H54 (cell line): ENCODE measurements at places on chromosomes 3 and 15.

DNA sequence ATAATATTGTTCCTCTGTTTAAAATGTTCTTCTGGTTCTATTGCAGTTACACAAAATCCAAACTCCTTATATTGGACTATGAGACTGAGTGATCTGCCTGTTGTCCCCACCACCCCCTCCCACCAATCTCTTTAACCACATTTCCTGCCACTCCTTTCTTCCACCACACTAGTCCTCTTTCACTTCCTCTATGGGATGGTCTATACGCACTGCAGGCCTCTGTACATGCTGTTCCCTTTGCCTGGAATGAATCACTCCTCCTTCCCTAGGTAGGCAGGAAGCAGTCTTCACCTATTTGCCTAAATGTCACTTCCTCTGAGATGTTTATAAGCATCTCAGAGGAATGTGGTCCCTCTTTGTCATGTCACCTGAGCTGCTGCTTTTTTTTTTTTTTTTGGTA is 4.0 kb downstream of the MAP2K1 start:
- no peak for DNase-seq

- no peak for DNase-seq
Measured at GRCh38 chr15:70605606-70606410, 157.6 kb downstream of the UACA start.

- DNase-seq = no peak
Measured at GRCh38 chr3:17030438-17030837, 145.7 kb downstream of the PLCL2 start.

DNA sequence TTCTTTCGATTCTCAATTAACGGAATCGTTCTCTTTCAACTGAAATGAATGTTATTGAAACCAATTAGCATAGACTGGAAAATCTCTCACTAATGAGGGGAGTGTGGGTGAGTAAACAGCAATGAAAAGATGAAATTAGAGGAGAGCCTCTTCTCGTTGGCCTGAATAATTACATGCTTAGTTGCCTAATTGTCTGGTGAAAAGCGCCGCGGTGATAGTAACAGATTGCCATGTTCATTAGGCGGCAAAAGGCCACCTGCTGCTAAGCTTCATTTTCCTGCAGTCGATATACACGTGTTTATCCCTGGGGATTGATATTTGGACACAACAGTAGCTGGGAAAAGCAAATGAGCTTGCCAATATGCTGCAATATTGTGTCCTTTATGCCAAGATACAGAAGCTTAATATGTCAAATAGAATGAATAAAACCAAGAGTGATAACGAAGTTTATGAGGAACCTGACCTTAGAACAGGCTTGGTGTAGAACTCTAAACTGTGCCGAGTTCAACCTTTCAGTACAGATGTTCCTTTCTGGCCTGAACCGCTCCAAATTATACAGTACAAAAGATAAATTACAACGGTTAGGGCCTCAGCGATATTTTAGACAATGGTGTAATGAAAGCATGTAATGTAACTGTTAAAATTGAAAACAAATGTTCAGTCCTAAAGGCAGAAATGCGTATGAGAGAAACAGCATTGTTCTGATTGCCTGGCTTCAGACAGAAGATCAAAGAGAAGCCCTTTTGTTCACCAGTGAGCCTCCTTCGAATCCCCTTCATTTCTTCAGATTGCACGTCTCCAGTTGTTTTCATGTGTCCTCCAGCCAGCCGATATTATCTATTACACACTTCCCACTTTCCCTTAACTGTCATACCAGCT is 185.2 kb downstream of the SHOX2 start:
- no peak for DNase-seq

DNA sequence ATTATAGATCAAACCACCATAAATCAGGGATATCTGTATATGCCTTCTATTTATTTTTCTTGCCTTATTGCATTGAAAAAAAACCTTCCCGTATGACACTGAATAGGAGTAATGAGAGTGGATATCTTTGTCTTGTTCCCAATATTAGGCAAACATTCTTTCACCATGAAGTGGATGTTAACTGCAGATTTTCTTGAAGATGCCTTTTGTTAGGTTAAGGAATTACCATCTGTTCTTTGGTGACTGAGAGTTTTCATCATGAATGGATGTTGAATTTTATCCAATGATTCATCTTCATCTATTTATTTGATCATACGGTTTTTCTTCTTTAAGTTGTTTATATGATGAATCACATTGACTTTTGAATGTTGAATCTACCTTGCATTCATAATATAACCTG is 47.1 kb upstream of the MECOM start:
- no peak for DNase-seq

DNA sequence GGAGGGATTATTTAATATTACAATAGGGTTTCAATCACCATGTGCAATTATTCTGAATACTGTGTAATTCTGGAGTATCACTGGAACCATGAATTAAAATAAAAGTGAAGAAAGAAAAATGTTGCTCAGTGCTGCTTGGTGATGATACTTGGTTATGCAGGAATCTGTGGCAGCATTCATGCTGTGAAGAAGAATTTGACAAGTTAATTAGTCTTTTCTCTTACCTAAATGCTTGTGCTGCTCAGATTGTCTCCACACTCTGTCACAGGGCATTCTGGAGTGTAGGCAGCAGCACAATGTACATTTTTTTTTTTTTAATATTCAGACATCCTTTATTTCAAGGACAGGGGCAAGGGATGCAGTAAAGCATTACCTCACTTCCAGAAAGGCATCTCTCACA is 749.3 kb upstream of the CADM2 start:
- no peak for DNase-seq

DNA sequence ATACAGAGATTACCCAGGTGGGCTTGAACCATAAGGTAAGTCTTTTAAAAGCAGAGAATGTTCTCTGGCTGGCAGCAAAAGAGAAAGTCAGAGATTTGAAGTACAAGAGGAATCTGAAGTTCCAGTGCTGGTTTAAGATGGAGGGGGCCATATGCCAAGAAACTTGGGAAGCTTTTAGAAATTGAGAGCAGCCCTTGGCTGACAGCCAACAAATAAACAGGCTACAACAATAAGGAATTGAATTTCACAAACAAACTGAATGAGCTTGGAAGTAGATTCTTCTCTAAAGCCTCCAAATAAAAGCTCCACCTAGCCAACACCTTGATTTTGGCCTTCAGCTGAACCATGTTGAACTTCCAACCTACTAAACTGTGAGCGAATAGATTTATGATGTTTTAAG is 85.7 kb downstream of the TRIM42 start:
- DNase-seq = no peak

- no peak for DNase-seq
Measured at GRCh38 chr3:46025139-46025538, 2.1 kb downstream of the XCR1 start.

GRCh38 chr3:72238010-72238691 is 453.2 kb upstream of the PROK2 start:
- no peak for DNase-seq

DNA sequence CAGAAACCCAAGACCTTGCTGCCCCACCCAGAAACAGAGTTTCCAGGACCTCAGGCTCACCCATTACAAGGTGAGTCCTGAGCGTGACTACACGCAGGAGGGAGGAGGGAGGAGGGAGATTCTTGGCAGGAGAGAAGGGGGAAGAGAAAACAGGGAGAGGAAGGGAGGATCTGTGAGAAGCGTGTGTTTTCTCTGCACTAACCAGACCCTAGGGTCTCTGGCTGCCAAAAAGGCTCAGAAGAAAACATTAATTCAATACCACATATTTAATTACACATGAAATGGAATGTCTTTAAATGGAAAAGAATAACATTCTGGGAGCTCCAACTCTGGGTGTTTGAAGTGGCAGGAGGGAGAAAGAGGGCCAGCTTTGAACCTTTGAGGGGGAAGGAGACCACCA is 309.0 kb downstream of the NTRK3 start:
- DNase-seq = no peak

- DNase-seq = no peak
Measured at GRCh38 chr15:96561593-96561992, 231.1 kb downstream of the NR2F2 start.

- no peak for DNase-seq
Measured at GRCh38 chr3:114697401-114697800, 403.6 kb downstream of the TIGIT start.

GRCh38 chr3:58659051-58659675 is 7.4 kb downstream of the FAM3D start:
- DNase-seq = peak; percentile 53

DNA sequence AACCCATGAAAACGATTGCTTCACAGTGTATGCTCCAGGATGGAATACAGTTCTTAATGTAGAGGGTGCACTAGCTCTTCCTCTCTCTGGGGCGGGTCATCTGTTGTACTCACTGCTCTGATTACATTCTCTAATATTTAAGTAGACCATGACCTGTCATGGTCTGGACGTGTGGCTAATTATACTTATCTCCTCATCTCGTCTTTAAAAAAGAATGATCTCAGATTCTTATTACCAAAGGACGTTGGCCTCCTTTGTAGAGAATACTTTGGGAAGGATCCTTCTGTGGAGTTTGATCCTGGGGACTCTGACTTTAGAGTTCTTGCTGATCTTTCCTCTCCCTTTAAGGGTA is 48.4 kb upstream of the TRAK1 start:
- DNase-seq = no peak
